ENCODE measurements at places on chromosomes 6 and 20.

GRCh38 chr20:48891235-48892048 is 30.1 kb upstream of the ARFGEF2 start:
- DNase-seq = no peak

- no peak for DNase-seq
These were observed 9.1 kb downstream of the PTGIS start for GRCh38 chr20:49558826-49559225.

- no peak for DNase-seq
These were observed 55.0 kb downstream of the NOX3 start for GRCh38 chr6:155400654-155400965.

DNA sequence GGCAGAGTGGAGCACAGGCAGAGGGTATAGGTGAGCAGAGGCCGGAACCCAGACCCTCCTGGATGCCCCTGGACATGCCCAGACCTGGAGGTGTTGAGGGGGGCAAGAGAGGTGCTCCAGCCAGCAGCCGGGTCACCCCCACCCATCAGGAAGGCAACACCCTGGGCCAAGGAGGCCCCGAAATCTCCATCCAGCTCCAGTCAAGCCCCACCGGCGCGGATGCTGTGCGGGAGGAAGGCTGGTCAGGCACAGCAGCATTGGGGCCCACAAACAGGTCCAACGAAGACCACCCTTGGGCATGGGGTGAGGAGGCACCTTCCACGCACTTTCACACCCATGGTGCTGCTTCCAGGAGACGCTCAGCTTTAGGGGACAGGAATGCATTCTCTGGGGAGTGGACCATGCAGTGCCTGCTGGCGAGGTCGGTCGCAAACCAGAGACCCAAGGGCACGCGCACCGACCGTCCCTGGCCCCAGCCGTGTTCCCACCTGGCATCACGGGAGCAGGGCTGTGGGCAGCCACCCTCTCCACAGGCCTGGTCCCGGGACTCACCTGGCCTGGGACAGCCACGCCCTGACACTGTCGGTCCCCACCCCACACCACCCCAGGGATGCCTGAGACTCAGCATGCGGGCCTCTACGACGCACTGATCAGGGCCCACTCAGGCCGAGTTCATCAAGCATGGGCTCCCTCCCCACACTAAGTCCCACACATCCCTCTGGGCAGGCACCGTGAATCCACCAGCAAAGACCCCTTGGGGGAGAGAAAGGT is 43.6 kb upstream of the ZBP1 start:
- no peak for DNase-seq

- no peak for DNase-seq
These were observed 45.4 kb upstream of the SPTLC3 start for GRCh38 chr20:12963416-12963815.

DNA sequence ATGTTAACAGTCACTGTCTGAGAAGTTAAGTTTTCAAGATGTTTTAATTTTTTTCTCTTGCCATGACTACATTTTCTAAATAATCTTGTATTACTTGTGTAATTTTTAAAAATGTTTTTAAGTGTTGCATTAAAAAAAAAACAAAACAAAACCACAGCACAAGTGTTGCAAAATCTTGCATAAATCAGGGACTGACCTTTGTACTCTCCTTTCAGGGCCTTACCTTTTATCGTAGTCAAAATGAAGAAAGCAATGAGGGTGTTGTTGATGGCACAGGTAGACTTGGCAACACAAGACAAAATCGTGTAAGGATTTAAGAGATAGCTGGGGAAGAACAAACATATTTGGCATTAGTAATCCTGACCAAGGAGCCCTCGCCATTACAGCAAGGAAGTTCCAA is 42.5 kb downstream of the PIGU start:
- DNase-seq = no peak

DNA sequence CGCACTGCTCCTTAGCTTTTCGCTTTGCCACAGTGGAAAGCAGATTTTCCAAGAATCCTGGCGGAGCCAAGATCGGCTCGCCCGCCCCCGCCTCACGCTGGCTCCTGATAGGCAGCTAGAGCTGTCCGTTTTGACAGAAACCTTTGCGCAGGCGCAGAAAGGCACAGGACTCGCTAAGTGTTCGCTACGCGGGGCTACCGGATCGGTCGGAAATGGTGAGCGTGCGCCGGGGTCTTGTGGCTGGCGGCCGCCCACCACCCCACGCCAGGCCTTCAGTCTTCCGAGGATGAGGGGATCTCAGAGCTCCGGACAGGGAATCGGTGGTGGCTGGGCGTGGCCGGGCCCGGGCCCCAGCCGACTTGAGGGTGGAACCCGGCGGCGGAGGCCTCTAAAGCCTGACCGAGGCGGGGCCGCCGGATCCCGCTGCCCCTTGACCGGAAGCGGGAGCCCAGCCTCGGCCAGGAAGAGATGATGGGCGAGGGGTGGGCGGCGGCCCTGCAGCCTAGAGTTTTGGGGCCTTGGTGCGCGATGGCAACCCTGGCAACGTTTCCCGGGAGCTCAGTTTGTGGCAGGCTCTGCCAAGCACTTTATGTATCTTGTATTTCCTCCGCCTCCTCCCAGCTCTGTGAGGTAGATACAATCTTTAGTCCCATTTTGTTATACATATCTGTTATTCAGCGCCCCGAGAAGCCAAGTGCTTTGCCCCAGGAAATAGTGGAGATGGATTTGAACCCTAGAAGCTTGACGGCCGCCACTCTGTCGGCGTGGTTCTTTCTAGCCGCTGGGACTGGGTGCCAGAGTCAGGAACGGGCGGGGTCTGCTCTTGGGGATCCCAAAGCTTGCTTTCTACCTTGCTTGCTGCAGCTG is at the start of gene DYNLRB1:
TSS of gene DYNLRB1 (plus strand) at position 176 of the 867 bp plus-strand sequence. CDS start at position 213, 37 bp downstream.
- DNase-seq = peak; percentile 89

DNA sequence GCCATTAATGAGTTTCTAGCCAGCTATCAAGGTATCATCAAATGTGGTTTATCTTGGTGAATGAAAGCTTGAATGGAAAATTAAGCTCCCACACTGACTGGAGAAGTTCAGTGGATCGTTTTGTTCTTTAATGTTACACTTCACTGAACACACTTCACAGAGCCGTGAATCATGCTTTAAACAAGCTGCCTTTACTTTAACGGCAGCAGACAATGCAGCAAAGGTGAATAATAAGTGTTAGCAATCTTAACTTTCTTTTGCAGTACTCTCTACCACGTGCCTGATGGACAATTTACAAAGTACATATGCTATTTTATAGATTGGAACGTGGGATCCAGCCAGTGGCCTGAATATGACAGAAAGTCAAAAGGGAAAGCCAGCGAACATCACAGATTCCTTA is 424.5 kb downstream of the GRIK2 start:
- DNase-seq = peak; percentile 13

DNA sequence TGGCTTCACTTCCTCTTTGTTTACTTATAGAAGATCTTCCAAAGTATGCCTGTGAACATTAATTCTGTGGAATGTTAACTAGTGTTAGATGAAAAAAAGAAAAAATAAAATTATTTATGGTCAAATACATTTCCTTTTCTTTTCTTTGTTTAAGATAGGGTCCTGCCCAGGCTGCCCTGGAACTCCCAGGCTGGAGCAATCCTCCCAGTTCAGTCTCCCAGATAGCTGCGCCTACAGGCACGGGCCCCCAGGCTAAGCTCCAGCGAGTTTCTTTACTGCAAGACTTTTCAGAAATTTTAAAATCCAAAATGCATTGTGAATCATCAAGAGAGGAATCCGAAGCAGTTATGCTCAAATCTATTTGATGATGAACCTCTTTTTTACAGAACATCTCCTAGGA is 39.3 kb upstream of the IL20RA start:
- no peak for DNase-seq

GRCh38 chr6:24922814-24923213 is 12.9 kb downstream of the RIPOR2 start:
- no peak for DNase-seq

DNA sequence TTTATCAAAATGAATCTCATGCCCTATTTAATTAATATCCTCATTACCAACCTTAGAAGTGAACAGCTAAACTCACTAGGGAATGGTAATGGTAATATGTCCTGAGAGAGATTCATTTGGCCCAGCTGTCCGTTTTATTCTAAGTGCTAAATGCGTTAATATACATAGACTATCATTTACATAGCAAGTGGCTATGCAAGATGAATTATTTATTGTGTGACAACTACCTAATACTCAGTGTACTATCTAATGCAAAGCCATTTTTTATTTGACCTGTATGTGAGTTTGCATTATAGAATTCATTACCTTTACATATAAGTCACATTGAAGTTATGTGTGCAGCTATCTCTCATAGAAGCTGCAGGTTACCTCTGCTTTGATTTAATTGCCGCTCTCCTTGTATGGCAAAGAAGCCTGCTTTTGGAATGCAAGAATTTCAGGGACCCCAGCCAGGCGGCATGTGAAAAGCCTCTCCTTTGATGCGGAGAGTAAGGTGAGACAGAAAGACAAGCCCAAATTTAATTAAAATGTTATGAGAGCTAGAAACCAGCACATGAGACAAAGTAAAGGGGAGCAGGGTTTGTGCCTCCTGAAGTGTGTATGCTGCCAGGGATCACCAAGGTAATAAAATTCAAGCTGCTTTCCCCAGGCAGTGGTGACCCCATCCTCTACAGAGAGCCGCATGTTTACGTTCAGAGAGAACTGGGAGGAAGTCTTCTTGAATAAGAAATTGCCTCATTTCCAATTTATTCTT is 693.0 kb upstream of the MAP3K7 start:
- DNase-seq = no peak

DNA sequence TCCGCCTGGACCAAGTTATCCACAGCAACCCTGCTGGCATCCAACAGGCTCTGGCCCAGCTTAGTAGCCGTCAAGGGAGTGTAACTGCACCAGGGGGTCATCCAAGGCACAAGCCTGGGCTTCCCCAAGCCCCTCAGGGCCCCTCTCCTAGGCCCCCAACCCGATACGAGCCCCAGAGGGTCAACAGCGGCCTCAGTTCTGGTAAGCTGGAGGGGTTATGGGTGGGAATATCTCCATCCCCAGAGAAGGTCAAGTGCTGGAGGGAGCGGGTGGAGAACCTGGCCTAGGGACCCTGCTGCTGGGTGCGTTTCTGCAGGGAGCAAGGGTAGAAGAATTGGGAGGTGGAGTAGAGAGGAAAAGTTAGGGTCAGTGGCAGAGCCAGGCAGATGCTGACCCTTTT is 12.9 kb downstream of the PRRC2A start:
- DNase-seq = no peak

DNA sequence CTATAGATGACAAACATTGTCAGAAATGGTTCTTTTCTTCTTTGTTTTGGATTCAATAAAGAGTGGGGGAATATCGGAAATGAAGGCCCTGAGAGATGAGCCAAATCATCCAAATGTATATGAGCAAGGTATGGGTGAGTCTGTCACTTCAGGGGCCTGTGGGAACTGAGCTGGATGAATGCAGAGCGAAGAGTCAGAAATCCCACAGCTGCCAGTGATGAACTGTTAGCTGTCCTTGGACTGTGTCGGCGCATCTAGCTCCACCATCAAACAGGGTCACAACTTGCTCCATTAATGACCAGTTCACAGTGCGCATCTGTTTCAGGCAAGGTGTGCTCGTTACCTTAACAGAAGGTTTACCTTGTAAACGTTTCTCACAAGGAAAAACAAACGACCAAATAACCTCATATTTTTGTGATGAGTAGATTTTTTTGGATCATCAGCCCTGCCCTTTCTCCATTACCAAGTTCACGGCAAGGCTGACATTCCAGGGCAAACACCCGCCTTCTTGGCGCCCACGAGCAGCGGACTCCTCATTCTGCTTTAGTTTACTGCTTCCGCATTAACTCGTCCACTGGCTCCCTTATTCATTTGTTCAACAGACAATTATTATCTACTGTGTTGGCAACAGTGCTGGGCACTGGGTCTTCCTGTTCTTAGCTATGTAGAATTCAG is 15.0 kb upstream of the CCN6 start:
- no peak for DNase-seq

- no peak for DNase-seq
These were observed 27.2 kb downstream of the MCUR1 start for GRCh38 chr6:13787137-13787536.

GRCh38 chr20:37301558-37301957 is 12.1 kb downstream of the MANBAL start:
- no peak for DNase-seq

DNA sequence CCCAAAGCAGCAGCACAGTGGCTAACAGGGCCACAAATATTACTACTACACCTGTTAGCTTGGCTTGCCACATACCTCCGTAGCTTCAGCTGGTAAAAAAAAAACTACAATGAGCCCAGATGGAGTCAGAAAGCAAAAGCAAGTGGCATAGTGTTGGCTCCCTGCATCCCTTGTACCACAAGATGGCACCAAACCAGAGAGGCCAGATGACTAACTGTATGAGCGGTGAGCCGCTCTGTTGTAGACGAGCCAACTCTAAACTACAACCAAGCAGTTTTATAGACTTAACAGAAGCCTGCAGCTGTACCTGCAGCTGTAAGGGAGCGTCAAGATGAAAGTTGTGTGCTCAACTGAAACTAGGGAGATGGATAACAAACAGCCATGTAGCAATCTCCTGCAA is 84.5 kb upstream of the MCHR2 start:
- DNase-seq = no peak

GRCh38 chr6:26545627-26546026 is 7.5 kb downstream of the HMGN4 start:
- no peak for DNase-seq

GRCh38 chr6:12967686-12968085 is 251.1 kb downstream of the PHACTR1 start:
- no peak for DNase-seq

DNA sequence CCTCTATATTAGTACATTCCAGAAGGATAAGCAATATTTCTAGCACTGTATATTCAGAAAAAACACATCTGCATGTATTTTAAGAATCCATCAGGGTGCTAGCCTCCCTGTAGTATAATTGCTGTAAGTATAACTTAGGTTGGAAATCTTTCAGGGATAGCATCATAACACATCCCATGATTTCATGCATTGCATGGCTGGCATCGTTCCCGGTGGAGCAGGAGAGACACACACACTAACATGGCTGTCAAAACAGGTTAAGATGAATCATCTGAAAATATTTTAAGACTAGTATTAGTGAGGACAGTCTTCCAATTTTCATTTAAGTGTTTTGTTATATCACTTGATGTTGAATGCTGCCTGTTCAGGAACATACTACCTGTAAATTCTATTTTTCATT is 32.1 kb upstream of the CENPW start:
- DNase-seq = peak; percentile 56

DNA sequence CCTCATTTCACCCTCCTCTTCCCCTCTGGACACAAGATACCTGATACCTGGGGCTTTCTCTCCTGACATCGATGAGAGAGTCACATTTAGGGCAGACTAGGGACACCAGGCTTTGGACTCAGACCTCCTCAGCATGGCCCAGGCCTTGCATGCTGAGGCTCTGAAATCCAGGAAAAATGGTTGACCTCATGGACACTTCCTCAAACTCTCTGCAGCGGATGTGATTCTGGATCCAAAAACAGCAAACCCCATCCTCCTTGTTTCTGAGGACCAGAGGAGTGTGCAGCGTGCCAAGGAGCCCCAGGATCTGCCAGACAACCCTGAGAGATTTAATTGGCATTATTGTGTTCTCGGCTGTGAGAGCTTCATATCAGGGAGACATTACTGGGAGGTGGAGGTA is 10.9 kb downstream of the BTN3A1 start:
- DNase-seq = no peak

DNA sequence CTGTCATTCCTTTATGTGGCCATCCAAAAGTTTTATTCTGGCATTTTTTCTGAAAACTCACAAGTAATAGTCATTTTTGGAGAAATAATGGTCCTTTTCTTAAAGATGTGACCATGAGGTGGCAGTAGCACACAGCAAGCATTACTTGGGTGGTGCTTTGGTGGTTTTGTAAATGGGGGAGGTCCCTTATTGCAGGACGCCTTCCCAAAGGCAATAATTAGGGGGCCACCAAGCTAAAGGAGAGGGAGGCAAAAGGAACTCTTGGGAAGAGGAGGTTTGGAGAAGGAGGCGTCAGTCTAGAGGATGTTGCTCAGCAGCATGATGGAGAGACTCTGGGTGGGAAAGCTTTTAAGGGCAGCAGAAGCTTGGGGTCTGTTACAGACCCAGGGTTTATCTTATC is 422.6 kb upstream of the MMS22L start:
- no peak for DNase-seq
